ENCODE measurements at places on chromosomes 6 and 20. TPM values are rescaled to one million over a fixed set of nuclear protein-coding genes. Genes with fewer than 3 reads are reported as not detected.

Gene IYD
- total RNA-seq = not detected

Gene SALL4
- 0.09 TPM for total RNA-seq

Gene CGA
- not detected for total RNA-seq

Gene CD24
- 0.09 TPM for total RNA-seq

Gene PSORS1C2
- not detected for total RNA-seq

Gene NKX2-2
- total RNA-seq = not detected

Gene MATN4
- under 0.01 TPM for total RNA-seq

Gene CST4
- total RNA-seq = not detected

Gene NFYA
- 22.5 TPM for total RNA-seq
